ENCODE measurements at places on chromosomes 4 and X.
A peak's percentile ranks its signal among the peaks of the same experiment; 100 is the strongest.

DNA sequence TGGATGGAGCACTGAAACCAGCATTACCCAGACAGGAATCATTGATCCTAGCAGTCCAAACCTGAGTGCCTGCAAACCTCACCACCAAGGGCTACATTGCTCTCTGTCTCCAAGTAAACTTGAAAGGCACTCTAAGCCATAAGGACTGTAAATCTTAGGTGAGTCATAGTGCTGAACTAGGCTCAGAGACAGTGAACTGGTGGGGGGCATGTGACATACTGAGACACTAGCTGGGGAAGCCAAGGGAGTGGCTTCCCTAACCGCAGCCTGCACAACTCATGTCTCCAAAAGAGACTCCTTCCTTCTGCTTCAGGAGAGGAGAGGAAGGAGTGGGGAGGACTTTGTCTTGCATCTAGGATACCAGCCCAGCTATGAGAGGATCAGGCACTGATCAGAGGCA is 235.5 kb upstream of the ACTRT1 start:
- DNase-seq: no peak

DNA sequence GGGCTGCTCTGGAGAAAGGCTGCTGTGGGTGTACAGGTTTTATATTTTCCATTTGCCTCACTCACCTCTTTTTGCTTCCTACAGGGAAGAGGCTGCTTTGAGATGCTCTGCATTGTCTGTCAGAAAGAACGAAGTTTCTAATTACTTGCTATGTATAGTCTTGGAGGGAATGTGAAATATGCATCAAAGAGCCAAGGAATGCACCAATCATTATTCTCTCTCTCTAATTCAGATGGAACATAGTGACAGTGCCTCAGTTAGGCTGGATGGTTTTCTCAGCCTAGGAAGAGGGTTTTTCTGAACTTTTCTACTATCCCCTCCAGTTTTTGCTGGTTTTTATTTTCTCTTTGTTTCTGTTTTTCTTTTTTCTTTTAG is 106.8 kb upstream of the SLC4A4 start:
- DNase-seq: no peak

DNA sequence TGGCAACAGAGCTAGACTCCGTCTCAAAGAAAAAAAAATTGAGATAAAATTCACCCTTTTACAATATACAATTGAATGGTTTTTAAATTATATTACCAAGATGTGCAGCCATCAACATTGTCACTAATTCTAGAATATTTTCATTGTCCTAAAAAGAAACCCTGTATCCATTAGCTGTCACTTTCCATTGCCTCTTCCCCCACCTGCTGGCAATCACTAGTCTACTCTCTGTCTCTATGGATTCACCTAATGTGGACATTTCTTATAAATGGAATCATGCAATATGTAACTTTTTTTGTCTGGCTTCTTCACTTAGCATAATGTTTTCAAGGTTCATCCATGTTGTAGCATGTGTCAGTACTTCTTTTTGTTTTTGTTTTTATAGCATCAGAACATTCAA is 20.8 kb downstream of the ABHD18 start:
- no peak for DNase-seq

DNA sequence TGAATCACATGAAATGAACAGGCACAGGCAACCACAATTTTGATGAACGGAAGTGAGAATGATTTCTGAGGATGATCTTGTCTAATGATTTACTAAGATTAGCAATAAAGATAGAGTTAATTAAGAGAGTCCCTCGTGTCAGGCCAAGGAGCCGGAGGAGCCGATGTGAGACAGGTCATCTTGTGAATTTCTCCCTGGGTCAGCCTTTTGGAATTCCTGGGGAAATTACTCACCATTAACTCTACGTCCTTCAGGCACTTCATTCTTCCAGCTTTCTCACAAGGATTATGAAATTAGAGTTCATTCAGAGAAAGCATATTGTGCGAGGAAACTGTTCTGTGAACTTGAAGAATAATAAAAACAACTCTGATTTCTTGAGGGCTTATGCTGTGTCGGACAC is 86.7 kb downstream of the PSAPL1 start:
- no peak for DNase-seq

DNA sequence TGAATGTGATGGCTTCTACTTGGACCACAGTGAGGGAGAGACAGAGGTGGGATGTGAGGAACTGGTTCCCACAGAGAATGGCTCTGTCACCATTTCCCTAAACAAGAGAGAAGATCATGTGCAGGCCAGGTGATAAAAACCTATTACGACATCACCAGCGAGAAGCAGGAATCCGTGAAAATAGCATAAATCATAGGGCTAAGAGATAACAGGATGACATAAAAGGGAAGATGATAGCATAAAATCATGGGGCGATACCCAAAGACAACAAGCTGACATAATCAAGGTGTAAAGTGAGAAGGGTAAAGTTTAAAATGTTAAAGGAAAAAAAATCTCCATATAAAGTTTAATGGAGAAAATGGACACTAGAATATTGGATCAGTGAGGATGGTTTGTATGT is 205.5 kb upstream of the SLIT2 start:
- no peak for DNase-seq

DNA sequence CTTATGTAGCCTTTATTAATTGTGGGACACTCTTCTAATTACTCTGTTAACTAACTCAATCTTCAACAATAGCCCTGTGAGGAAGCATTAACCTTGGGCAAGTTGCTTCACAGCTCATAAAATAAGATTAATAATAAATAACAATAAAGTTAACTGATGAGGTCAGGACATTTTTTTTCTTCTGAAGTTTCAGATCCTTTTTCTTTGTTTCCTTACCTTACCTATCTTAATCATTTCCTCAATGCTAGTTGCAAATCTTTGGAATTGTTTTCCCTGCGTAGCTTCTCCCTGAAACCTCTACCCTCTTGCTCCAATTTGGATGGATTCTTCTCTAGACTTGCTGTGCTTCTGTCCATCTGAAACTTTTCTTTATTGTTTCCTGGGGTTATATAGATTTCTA is 17.5 kb upstream of the PLAC8 start:
- no peak for DNase-seq

DNA sequence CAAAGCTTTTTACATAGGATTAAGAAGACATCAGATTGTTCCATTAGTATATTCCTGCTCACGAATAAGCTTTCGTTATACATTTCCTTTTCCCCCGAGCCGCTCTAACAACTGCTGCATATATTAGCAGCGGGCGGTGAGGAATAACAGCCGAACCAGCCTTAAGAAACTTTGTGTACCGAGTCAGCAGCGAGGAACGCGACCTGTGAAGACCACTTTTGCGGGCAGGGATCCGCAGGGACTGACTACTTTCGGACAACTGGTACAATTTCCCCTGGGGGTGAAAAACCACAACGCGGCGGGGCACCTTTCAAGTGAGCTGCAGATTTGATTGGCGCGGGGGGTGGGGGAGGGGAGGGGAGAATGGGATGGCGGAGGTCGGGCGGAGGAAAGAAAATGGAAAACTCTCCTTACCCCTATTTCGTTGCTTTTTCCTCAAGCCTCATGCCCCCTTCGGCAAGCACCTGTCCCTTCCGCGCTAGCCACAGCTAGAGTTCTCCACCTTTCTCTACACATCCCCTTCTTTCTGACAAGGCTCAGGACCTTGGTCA is 5.9 kb upstream of the PITX2 start:
- DNase-seq: no peak

DNA sequence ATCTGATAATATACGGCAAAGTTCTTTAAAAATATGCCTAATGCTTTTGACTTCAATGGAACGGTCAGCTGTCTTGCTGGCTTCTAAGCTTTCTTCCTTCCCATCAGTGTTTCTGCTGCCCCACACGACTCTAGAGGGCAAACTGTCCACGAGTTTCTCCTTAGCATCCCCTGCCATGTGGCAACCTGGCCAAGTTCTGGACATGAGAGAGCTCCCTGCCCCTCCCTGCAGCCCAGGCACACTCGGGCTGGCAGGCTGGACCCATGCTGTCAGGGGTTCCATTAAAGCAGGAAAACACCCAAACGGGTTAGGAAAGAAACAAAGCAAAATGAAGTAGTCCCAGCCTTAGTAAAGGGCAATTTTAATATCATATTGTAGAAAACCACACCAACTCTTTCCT is 38.8 kb downstream of the KDR start:
- DNase-seq: no peak

GRCh38 chr4:142095886-142096605 is 459.7 kb downstream of the IL15 start:
- DNase-seq: no peak

DNA sequence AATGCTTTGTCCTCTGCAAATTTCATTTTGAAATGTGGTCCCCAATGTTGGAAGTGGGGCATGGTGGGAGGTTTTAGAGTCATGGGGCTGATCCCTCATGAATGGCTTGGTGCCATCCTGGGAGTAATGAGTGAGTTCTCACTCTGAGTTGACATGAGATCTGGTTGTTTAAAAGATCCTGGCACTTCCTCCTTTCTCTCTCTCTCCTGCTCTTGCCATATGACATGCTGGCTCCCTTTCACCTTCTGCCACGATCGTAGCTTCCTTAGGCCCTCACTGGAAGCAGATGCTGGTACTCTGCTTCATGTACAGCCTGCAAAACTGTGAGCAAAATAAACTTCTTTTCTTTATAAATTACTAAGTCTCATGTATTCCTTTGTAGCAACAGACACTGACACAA is 262.0 kb downstream of the IL15 start:
- no peak for DNase-seq

GRCh38 chr4:8468746-8469535 is 28.4 kb downstream of the TRMT44 start:
- DNase-seq: peak; percentile 5

DNA sequence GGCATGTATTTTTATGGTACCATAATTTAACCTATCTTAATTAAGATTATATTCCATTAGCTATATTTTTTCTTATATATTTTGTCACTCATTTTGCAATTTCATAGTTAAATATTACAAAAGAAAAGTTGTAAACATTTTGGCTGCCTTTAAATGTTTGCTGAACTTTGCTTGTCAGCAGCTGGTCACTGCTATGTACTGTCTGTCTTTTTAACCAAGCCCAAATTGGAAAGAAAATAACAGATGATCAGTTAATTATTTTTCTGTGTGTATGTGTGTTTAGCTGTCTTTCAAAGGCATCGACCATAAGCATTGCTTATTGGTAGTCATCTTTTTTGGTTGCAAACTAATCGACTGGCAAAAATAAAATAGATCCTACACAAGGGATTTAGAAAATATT is 54.4 kb upstream of the SMAD1 start:
- no peak for DNase-seq

- DNase-seq: no peak
These were observed 2.6 kb upstream of the STARD8 start for GRCh38 chrX:68644861-68645260.

DNA sequence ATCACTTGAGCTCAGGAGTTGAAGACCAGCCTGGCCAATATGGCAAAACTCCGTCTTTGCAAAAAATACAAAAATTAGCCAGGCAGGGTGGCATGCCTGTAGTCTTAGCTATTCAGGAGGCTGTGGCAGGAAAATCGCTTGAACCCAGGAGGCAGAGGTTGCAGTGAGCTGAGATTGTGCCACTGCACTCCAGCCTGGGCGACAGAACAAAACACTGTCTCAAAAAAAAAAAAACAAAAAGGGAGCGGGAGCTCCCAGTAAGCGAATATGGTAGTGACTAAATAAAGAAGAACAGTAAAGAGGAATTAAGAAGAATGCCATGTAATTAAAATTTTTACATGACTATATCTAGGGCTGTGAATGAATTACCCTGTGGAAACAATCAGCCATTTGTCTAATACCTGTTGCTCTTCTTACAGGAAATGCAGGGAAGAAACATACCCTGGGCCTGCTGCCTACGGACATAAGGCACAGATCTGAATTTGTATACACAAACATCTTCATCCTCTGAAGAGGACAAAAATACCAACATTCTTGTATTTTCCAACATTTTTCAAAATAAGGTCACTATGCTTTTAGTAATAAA is 11.4 kb downstream of the WDFY3 start:
- no peak for DNase-seq

- no peak for DNase-seq
These were observed 110.6 kb upstream of the C1QTNF7 start for GRCh38 chr4:15317246-15317645.

GRCh38 chrX:102723456-102723855 is 2.9 kb downstream of the GPRASP3 start:
- DNase-seq: no peak

DNA sequence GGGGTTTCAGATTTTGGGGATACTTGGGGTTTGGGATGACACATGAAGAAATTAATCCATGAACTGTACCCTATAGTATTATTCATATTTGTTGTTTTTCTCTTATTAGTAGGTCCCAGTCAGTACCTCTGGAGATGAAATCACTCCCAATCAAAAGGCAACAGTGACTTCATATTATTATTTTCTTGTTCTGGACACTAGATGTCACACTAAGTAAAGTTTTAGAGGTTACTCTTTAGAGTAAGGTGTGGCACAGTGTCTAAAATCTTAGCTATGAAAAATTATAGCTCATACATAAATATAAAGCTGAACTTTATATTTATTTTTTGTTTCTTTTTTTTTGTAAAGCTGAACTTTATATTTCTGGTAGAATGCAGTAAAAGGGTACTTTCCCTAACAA is 35.1 kb downstream of the FAM114A1 start:
- DNase-seq: no peak

DNA sequence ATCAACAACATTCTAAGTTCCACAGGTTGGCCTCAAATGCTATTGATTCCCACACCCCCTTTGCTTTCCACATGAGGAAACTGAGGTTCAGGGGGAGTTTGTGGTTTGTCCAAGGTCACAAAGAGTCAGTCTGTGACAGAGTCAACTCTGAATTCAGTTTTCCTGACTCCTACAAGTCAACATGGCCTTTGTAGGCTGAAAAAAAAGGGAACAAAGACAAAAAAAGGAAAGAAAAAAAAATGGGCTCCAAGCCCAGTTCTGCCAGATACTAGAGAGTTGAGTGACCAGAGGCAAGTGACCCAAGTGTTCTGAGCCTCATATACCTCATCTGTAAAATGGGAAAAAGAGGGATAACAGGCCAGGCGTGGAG is 16.5 kb upstream of the PIM2 start:
- no peak for DNase-seq

- DNase-seq: no peak
These were observed 658 bp downstream of the KDM6A start for GRCh38 chrX:44873415-44874276.

- DNase-seq: no peak
These were observed 42.3 kb upstream of the SRD5A3 start for GRCh38 chr4:55303760-55304165.

- no peak for DNase-seq
These were observed 68.3 kb downstream of the LARP7 start for GRCh38 chr4:112704991-112705845.

GRCh38 chrX:283115-283845 is 2.1 kb downstream of the PLCXD1 start:
- peak; percentile 86 for DNase-seq

Data from GM12878 (cell line).